ENCODE measurements at places on chromosomes 13 and 19. TPM values are rescaled to one million over a fixed set of nuclear protein-coding genes. Genes with fewer than 3 reads are reported as not detected.
A peak's percentile ranks its signal among the peaks of the same experiment; 100 is the strongest.

NCAN gene
- polyA plus RNA-seq: 0.03 TPM

SLC1A6 gene
- not detected for polyA plus RNA-seq

SLC25A42 gene
- 1.7 TPM for polyA plus RNA-seq

IGSF23 gene
- polyA plus RNA-seq: 0.35 TPM

BRME1 gene
- polyA plus RNA-seq: 1.2 TPM

ZNF813 gene
- polyA plus RNA-seq: 0.67 TPM

CEACAM21 gene
- polyA plus RNA-seq: not detected

- DNase-seq: no peak
Observed at GRCh38 chr19:35337097-35337983, 8.4 kb downstream of the CD22 start.

DNA sequence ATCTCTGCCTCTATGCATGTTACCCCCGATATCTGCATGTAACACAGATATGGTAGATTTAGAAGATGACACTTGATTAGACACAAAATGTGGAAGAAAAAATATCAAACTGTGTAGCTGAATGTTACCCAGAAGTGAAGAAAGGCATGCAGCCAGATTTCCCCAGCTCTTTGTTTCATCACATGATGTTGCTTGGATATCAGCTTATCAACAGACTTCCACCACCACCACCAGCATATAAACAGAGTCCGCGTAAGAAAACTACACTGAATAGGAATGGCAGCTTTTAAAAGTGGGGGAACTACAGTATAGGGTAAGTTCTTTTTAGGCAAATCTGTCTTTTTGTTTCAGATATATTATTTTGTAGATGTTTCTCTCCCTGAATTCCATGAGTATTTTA lies at the start of gene FAM216B:
Gene FAM216B (plus strand): TSS at position 233 of the 400 bp plus-strand sequence. CDS start 2,484 bp downstream, outside the sequence.
- no peak for DNase-seq

- DNase-seq: no peak
Observed at GRCh38 chr19:50244695-50245094, 41.3 kb downstream of the MYH14 start.

DNA sequence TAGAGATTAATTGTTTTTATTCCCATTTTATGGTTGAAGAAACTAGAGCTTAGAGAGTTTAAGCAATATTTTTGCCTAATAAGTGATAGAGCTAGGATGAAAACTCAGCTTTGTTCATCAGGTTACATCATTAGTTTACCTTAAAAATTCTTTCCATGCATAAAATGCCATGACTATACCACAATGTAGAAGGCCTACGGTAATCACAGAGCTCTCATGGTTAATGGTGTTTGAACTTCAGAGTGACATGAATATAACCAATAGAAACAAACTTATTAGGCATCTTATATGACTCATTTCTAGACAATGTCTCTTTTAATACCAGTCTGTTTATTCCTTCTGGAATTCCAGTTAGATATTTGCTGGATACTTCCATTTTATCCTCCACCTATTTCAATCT lies 78.5 kb downstream of the FGF9 start:
- DNase-seq: no peak

GRCh38 chr13:44969551-44970484 lies 19.5 kb downstream of the NUFIP1 start:
- DNase-seq: peak; percentile 35

DNA sequence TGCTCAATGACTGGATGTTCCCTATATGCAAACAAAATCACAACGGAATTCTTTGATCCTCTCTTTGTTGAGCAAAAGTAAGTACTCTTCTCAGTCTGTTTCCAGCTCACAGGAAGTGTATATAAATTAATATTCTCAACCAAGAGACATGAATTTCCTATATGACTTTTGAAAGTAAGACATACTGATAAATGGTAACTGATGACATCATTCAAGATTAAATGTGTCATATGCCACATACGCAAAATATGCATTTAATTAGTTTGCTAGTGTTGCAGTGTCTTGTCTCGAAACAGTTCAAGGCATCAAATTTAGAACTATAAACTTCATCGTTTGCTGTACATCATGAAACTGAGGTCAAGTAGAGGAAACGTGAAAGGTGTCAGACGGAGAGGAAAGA lies 7.9 kb downstream of the CLDN10 start:
- DNase-seq: no peak

- no peak for DNase-seq
Observed at GRCh38 chr19:10145031-10145430, 25.3 kb upstream of the EIF3G start.

DNA sequence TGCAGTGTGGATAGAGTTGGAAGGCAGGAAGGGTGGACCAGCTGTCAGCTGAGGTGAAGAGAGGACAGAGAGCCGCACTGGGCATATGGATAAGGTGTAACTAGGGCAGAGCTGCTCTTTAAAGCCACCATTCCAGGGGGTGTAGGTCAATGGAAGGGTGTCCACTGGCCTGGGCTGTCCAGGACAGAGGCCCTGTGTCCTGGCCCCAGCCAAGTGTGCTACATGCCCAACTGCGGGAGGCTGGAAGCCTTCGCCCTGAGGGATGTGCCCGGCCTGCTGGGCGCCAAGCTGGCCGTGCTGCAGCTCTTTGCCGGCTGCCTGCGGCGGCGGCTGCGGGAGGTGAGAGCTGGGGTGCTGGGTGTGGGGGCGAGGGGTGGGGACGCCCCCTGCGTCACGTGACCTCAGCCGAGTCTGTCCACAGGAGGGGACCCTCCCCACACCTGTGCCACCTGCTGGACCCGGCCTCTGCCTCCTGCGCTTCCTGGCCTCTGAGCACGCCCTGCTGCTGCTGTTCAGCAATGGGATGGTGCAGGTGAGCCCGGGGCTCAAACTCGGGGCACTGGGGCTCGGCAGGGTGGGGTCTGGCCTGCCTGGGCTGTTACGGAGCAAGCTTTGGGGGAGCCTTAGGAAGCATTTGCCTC lies 9.8 kb downstream of the PLK5 start:
- no peak for DNase-seq

DNA sequence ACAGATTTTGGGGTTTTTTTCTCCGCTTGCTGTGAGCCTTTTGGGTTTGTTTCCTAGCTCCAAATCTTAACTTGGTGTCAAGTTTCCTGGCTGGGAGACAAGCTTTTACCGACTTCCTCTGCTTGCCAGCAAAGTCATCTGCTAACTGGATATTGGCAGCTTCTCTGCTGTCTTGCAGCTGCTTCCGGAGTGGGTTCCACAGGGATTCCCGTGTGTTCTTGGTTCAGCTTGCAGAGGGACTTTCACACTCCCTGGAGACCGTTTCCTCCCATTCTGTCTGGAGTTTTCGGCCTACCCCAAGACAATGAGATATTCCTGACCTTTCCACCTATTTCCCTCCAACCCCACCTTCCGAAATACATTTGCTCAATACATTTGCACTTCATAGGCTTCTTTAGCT lies 2.2 kb upstream of the COLGALT1 start:
- no peak for DNase-seq

DNA sequence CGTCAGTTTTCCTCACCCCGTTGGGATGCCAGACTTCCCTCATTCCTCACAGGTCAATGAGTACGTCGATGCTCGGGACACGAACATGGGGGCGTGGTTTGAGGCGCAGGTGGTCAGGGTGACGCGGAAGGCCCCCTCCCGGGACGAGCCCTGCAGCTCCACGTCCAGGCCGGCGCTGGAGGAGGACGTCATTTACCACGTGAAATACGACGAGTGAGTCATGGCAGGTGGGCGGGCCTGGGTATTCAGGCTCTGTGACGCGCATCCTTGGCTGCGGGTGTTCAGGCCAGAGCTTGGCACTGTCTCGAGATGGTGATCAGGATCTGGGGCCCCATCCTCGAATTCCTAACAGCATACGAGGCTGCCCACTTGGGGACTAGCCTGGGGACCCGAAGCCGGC lies 21.4 kb downstream of the UHRF1 start:
- DNase-seq: no peak

DNA sequence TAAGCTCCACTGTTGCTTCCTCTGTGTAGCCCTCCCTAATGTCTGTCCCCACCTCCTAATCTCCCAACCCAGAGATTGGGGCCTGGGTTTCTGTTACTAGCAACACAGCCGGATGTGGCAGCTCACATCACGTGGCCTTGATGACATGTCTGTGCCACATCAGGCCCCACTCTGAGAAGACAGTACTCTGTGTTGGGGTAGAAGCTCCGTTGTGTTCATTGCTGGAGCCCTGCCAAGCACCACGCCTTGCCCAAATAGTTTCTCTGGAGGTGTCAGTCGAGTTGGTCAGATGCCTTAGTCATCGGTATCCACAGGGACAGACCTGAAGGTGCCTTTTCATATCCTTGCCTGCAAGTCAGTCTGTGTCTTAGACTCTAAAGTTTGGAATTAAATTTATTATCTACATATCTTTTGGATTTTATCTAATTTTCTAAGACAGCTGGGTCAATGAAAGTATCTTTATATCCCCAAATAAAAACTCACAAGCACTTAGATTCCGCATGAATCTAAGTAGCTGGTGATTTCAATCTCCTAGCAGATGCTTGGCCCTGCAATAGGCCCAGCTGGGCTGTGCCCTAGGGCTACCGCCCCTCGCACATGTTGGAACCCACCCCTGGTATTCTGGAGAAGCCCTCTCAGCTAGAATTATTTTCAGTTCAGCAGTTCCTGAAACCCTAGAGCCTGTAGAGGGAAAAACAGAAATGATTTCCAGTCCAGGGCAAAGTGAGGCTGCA lies 204.0 kb upstream of the TSHZ3 start:
- DNase-seq: no peak

DNA sequence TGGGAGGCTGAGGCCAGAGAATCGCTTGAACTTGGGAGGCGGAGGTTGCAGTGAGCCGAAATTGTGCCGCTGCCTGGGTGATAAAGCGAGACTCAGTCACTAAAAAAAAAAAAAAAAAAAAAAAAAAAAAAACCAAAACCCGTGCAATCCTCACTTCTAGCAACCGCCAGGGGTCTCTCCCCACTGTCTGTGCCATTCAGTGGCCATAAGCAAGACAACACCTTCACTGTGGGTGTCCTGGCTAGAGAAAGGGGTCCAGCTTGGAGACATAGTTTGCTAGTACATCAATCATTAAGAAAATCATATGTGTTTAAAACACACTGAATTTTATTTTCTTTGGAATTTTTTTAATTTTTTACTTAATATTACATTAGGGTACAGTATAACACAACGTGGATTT lies 68.2 kb downstream of the RASL11A start:
- DNase-seq: peak; percentile 42
